T-helper 17 cell (primary cell): ENCODE measurements at places on chromosomes 5 and 9.

- no peak for DNase-seq
Measured at GRCh38 chr9:72394066-72394465, 29.1 kb upstream of the ZFAND5 start.

DNA sequence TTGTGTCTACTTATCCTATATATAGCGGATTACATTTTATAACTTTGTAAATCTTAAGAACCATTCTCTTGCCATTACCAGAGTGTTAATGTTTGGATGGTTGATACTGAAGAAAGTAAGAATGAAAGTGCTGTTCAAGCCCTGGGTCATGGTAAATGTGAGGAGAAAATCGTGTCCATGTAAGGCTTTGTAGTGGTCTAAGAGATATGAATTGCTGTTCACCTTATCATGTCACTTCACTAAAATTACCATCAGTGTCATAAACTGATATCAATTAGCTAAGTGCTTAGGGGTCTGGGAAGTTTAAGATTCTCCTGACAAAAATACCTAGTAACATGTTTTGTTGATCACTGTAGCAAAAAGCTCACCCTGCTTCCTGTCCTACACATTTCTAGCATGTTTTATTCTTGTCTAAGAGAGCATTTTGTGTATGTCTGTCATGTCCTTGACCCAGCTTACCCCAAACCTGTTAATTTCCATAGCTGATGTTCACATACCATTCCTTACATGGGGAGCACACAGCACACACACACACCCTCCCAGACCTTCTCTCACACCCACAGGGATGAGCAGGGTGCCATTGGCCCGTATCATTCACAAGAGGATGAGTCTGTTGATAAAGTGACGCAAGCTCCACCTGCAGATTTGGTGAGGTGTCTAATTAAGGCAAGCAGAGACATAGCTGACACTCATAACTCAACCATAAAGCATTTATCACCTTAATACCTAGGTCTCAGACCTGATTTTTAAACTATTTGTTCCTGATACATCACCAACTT is 125.1 kb upstream of the PAM start:
- DNase-seq, result no peak

GRCh38 chr5:40976041-40976440 is 66.7 kb downstream of the C7 start:
- no peak for DNase-seq

GRCh38 chr9:107660976-107661375 is 171.4 kb upstream of the KLF4 start:
- DNase-seq, result no peak

GRCh38 chr5:114789773-114790402 is 379.8 kb downstream of the TRIM36 start:
- no peak for DNase-seq

GRCh38 chr9:100474082-100474923 is 1.4 kb downstream of the TMEFF1 start:
- no peak for DNase-seq

DNA sequence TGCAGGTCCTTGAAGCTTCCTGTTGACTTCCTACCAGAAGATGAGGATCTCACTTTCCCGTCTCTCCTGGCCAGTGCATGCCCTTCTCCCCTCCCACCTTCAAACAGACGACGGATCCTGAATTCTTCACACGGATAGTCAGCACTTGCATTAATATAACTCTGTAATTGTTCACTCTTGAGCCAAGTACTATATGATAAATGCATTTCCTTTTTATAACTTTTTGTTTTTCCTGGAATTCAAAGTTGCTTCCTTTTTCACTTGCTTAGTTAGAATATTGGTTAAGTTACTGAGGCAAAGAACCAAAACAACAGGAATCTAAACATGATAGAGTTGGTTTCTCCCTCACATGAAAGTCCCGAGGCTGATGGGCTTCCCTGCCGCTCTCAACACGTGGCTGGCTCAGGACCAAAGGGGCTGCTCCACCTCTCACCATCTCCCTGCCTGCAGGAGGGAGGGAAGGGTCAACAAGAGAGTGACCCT is 20.2 kb upstream of the EGFL7 start:
- no peak for DNase-seq

- DNase-seq, result no peak
Measured at GRCh38 chr5:84370176-84370575, 14.5 kb downstream of the EDIL3 start.

DNA sequence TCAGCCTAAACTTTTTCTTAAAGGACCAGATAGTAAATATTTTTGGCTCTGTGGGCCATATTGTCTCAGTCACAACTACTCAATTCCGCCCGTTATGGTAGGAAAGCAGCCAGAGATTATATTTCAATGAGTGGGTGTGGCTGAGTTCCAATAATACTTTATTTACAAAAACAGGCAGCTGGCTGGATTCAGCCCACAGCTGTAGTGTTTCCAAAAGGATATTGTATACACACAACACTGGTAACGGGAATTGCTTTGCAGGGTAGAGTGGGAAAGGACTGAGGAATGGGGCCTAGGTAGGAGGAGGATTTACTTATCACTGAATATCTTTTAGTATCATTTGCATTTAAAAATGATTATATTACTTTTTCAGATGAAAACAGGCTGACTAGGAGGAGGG is 21.0 kb downstream of the GCNT4 start:
- DNase-seq, result no peak

- no peak for DNase-seq
Measured at GRCh38 chr5:58927181-58927580, 344.3 kb downstream of the RAB3C start.
